Lung microvascular endothelial cell (primary cell): ENCODE measurements at places on chromosomes 1 and 21.

- DNase-seq, result no peak
Observed at GRCh38 chr1:106360252-106360651, 696.2 kb upstream of the PRMT6 start.

GRCh38 chr1:157585984-157586383, 11.9 kb downstream of the FCRL4 start:
- DNase-seq, result peak; percentile 3

GRCh38 chr1:203306965-203307541, 1.7 kb downstream of the BTG2 start:
- peak; percentile 33 for DNase-seq

- DNase-seq, result no peak
Observed at GRCh38 chr1:67983867-67984266, 66.6 kb downstream of the DIRAS3 start.

DNA sequence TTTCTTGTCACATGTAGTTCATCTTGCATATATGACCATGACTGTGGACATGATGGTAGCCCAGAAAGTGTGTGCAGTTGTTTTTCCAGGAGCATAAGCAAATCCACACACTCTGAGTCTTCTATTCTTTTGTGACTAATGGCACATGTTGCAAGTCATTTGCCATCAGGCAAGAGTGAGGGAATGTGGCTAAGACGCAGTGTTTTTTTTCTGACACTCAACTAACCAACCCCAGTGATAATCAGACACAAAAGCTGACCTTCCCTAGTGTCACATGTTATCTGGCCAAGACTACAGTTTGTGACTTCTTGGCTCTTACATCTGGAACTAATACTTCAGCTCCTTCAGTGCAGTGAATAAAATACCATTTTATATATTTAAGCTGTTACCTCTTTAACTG, 108.8 kb downstream of the ITSN1 start:
- DNase-seq, result no peak

- DNase-seq, result peak; percentile 60
Observed at GRCh38 chr1:227356620-227357146, 38.4 kb upstream of the CDC42BPA start.
